ENCODE measurements at places on chromosomes 1 and 21.

GRCh38 chr1:169112241-169112640 lies 5.8 kb downstream of the ATP1B1 start:
- DNase-seq = no peak

DNA sequence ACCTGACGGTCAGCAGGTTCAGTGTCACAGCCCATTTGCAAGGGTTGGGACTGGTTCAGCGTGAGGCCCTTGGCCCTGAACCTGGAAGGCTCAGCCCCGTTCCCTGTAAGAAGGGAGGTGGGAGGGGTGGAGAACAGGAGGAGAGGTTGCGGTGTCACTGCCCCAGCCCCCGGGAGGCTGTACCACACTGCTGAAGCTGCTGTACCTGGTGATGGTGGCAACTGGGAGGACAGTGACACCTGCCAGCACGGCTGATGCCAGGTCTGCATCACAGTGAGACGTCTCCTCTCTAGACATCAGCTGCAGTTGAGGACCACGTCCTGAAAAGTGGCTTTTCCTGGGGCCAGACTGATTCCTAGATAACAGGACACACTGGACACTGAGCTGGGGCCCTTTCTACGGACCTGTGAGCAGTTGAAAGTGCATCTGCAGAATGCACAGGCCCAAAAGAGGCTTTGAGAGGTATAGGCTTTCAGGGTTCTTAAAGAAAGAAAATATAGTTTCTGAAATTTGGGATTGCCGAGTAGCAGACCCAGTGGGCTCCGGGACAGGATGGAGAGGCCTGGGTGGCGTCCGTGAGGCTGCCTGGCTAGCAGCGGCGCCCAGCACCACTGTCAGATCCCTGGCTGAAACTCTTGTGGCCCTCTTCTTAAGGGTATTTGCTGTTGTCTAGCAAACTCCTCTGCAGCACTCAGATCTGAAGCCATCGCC lies 47.7 kb downstream of the COQ8A start:
- no peak for DNase-seq

GRCh38 chr1:49541096-49541752 lies 482.5 kb downstream of the AGBL4 start:
- no peak for DNase-seq

DNA sequence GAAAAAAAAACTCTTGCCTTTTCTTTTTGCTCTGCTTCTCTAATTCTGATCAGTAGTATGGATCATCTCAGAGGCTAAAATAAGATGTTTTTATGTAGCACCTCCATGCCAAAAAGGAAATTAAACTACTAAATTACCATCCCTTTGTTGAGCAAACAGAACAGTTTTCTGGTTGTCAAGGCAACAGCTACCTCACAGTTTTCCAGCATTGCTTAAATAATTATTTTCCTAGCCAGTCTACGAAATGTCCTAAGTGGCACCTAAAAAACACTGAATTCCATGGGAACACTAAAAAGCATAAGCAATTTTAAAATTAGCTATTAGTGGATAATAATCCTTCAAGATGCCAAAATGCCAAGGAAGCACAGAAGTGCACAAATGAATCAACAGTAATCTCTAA lies 61.7 kb downstream of the ARID4B start:
- DNase-seq = no peak

DNA sequence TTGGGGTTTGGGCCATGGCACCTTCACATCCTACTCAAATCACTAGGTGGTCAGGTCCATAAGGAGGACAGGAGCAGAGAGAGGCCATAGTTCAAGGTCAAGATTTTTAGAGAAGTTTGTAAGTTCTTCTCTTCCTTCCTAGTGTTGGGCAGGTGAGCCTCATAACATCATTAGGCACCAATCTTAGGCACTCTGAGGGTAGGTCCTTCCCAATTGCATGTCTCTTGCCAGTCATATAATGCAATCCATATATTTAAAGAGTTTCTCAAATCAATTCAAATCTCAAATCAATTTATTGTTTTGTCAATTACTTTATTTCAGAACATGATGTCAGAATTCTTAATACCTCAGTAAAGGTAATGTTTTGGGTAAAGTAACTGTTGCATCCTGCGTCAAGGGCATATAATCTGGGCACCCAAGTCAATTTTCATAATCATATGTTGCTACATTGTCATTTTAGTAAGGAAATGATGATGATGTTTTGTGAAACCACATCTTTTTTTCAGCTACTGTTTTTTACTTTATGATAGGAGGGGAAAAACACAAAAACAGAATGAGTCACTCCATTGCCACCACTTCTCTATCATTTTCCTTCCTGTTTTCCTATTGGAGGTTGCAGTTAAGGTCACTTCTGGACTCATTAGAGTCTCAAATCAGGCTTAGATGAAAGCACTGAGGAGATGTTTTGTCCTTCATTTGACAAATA lies 122.7 kb downstream of the UCHL5 start:
- no peak for DNase-seq

GRCh38 chr1:161226320-161226711 lies 456 bp downstream of the TOMM40L start:
- DNase-seq = no peak

- no peak for DNase-seq
Observed at GRCh38 chr1:243763806-243764205, 86.2 kb downstream of the AKT3 start.

GRCh38 chr21:33069994-33070743 lies at the start of gene OLIG1:
OLIG1 (plus strand) TSS chr21:33070141; CDS start chr21:33070247, 106 bp downstream.
- no peak for DNase-seq

- DNase-seq = no peak
Observed at GRCh38 chr1:87842156-87842555, 513.5 kb downstream of the LMO4 start.

DNA sequence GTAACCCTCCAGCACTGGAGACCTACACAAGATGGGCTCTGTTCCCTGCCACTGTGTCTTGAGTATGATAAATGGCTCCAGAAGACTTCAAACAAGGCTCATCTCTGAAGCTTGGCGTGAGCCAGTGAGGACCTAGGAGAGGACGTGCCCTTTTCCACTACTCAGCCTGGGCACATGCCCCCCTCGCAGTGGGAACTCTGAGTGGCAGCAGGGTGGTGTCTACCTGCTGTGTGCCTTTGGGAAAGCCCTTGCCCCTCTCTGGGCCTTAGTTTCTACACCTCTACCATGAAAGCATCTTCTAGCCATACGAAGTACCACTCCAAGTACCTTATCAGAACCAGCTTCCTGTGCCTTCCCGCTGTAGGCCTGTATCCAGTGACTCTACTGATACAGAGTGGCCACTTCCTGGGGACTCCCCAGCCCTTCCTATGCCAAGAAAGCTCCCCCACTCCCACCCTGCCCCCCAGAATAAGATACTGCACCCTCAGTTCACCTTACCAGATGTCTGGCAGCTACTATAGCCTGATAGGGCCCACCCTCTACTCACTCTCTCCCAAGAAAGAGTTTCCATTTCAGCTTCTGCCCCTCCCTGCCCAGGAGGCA lies 3.1 kb upstream of the MOB3C start:
- DNase-seq = no peak

DNA sequence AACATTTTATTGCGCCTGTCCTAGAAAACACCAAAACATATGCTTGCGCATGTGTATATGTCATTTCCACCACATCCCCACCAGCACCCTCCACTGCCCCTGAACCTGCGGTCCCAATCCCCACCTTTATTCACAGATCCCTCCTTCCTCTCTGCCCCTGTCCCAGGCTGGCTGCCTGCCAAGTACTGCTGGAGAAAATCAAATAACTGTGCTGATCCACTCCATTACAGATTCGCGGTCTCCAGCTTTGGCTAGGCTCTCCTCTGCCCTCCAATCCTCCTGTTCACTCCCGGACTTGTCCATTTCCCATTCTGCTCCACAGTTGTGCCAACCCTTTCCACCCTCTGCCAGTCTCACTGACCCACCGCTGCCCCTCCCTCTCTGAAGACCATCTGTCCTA lies 59.3 kb upstream of the GJB5 start:
- DNase-seq = no peak

GRCh38 chr21:37700641-37701202 lies 215.5 kb downstream of the KCNJ6 start:
- DNase-seq = no peak

- no peak for DNase-seq
Observed at GRCh38 chr1:78834201-78834741, 172.3 kb downstream of the ADGRL4 start.

GRCh38 chr21:23801292-23801691 lies 1806.0 kb downstream of the MRPL39 start:
- DNase-seq = no peak

DNA sequence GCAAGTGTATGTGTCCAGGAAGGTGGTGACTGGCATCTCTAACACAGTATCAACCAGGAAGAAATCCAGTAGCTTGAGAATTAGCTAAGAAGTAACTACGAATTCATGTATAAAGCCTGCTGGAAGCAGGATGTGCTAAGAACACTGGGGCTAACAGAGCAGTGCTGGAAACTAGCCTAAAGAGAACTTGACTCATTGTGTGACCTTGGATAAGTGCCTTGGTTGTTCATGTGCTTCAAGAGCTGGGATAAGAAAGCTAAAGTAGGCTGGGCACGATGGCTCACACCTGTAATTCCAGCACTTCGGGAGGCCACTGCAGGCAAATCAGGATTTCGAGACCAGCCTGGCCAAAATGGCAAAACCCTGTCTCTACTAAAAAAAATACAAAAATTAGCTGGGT lies 186.9 kb downstream of the RRAGC start:
- no peak for DNase-seq

- DNase-seq = no peak
Observed at GRCh38 chr1:8560035-8560434, 242.1 kb downstream of the SLC45A1 start.

- no peak for DNase-seq
Observed at GRCh38 chr1:7356079-7356478, 415.0 kb upstream of the VAMP3 start.

DNA sequence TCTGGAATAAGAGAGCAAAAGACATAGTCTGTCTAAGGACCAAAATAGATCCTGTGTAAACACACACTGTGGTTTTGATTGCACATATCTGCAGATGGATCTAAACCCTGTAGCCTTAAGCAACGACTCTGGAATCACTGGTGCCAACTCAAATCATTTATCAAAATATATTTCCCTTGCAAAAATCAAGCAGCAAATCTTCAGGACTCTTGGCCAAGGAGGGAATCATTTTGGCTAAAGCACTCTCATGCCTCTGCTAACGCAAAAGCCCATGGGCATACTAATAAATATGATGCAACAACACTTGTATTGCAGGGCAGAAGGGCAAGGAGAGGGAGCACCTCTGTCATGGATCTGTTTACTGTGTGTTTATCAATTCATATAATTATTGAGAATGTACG lies 155.4 kb upstream of the DUSP10 start:
- no peak for DNase-seq

DNA sequence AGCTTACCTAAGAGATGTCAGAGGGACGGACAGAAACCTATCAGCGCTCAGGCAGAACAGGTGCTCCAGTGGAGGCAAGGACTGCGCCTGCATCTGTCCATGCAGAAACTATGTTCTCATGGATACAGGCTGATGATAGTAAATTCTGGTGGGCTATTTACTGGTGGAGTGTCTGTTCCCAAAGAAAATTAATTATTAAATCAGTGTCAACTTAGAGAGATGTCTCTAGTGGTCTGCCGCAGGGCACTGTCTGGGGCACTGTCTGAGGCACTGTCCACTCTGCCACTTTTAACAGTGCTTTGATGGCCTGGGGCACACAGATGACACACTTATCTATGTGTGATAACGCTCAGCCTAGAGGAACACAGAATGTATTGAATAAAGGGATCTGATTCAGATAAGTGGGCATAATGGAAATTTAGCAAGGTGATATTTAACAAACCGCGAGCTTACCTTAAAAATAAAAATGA lies 148.1 kb downstream of the RGS7 start:
- DNase-seq = no peak

GRCh38 chr1:161702250-161702649 lies 4.8 kb upstream of the FCRLA start:
- DNase-seq = no peak

- no peak for DNase-seq
Observed at GRCh38 chr1:20530306-20530705, 22.1 kb upstream of the FAM43B start.

DNA sequence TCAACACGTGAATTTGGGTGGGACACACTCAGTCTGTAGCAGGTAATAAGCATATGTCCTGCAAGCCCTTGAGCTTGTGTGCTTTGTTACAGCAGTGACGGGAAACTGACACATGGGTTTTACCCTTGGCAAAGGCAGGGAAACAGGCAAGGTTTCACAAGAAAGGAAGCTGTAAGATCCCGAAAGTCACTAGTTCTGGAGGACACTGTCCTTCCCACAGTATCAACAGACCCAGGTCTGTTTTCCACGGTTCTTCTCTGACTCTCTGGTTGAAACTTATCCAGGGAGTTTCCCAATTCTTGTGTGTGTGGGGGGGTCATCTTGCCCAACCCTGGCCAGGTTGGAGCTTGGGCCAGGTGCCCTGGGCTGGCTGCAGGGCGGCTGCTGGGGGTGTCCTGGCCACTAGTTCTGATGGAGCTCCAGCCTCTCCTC lies 29.3 kb upstream of the ZBTB21 start:
- no peak for DNase-seq

DNA sequence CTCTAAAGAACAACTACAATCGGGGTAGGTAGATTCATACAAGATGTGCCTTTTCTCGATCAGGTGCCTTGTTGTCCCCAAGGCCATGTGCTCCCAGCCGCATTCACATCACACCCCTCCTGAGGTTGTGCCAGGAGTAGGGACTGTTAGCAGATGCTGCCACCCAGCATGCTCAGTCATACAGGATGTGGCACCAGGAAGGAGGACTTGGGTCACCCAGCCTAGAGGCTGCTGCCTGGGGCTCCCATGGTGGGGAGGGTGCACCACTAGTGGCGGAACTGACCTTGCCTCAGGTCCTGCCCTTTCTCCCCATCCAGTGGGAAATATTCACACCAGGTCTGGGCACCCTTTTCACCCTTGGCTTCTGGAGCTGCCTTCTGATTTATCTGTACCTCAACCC lies 8.3 kb downstream of the TEX35 start:
- DNase-seq = no peak

GRCh38 chr1:14724246-14724645 lies 125.8 kb downstream of the KAZN start:
- DNase-seq = no peak

GRCh38 chr1:43492826-43493225 lies 37.9 kb upstream of the PTPRF start:
- no peak for DNase-seq

- DNase-seq = no peak
Observed at GRCh38 chr1:89850844-89851415, 30.1 kb downstream of the LRRC8D start.

GRCh38 chr21:24259241-24259640 lies 1348.0 kb downstream of the MRPL39 start:
- no peak for DNase-seq

DNA sequence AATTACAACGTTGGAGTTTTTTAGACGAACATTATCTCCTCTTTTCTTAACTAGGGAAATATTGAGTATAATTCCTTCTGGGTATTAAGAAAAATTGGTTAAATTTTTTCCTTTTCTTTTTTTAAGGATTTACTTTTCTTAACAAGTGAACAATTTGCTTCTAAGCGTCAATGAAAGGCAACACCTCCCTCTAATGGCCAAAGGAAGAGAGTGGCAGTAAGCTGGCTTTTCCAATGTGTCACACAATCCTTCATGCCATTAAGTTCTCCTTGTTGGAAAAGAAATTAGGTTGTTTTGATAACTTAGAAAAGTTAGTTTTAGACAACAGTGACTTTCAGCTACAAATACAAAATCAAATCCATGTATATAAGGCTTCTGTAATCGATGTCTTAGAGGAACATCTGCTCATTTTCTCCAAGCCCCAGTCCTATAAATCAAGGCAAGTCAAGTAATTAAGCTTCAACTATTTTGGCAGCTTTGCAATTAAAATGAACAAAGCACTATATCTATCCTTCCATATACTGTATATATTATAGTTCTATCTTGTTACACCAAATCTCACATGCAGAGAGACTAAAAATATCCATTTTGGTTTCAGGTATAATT lies 62.8 kb downstream of the EDEM3 start:
- no peak for DNase-seq
